ENCODE measurements at places on chromosomes 7 and 10.

DNA sequence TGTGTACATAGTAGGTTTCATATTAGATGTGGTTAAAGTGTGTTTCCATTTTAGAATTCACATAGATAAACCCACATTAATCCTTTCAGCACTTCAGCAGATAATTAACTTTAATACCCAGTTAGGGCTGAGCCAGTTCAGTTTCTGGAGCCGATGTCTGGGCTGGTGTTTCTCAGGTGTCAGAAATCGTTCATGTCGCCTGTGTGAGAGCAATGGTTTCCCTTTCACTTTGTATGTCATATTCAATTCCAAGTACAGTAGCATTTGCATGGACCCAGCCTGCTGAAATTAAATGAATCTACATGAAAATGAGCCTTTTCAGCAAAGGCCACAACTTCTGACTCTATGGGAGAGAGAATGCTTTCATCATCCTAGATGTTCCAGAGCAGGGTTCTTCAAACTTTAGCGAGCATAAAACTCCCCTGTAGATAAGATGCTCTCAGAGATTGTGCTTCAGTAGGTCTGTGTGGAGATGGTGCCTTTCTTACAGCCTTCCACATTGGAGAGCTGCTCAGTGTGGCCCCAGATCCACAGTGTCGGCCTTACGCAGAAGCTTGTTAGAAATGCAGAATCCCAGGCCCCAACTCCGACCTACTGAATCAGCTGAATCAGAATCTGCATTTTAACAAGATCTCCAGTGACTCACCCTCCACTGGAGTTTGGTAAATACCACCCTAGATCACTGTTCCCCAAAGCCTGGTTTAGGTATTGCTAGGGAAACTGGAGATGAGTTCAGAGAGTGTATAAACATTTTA lies 19.6 kb downstream of the WIPF3 start:
- no peak for DNase-seq

DNA sequence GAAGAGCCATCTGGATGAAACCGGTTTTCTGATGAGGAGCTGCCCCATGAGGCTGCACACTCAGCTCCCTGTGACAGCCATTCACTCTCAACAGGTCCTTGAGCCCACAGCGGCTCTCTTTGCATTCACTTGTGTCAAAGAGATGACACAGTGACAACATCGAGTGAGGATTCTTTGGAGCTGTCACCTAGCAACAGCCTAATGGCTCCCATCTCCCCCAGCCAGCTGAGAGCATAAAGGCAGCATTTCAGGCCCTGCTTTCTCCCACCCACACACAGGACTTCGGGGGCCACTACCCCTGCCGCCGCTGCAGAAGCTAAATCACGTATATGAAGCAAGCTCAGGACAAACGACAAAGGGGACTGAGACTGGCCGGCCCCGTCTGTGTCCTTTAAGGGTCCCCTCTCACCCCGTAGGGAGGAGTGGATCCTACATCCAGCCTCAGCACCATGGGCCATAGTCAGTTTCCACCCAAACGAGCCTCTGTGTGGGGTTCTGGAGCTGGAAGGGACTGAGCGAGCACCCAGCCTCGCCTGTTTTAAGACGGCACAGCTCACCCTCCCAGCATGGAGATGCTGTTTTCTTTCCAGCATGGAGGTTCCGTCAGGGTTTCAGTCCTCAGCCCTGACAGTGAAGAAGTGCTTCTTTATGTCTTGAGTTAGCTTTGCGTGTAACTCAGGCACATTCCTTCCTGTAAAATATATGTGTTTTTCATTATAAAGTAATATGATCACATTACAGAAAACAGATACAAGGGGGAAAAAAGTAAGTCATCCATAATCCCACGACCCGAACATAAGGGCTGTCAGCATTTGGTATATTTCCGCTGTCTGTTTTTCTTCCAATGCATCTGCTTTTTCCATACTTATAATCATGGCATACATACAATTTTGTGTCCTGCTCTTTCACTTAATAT lies 4.9 kb downstream of the CPA4 start:
- DNase-seq, result peak; percentile 64

- no peak for DNase-seq
These were observed 53.3 kb upstream of the RABGEF1 start for GRCh38 chr7:66687186-66687585.

DNA sequence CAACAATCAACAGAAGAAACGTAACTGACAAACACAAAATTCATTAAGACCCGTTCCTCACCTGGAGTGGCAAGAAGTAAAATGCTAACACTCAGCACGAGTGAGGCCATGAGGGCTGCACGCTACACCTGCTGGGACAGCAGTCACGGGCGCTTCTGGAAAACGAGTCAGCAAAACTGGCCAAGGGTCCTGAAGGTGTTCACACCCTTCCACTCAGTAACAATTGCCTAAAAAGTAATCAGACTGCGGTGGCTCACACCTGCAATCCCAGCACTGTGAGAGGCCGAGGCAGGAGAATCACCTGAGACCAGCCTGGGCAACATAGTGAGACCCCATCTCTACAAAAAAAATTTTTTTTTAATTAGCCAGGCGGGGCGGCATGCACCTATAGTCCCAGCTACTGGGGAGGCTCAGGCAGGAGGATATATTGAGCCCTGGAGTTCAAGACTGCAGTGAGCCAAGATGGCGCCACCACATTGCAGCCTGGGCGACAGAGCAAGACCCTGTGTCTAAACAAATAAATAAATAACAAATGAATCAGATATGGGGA lies 199.1 kb downstream of the MAD1L1 start:
- DNase-seq, result no peak
